ENCODE measurements at places on chromosomes 3 and 15.

DNA sequence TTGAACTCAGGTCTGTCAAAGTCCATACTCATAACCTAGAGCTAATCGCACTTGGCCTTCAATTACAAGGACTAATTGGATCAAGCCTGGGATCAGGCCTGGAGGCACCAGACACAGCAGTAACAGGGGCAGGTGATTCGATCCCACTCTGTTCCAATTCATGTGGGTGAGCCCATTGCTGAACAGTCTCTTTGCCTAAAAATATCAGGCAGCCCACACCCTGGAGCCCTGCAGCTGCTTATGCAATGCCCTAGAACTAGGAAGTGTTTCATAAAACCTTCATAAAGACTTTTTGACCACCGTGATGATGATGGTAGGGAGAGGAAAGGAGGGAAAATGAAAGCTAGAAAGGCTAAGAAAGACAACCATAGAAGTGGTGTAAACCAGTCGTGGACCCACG lies 47.8 kb upstream of the NEO1 start:
- no peak for DNase-seq

DNA sequence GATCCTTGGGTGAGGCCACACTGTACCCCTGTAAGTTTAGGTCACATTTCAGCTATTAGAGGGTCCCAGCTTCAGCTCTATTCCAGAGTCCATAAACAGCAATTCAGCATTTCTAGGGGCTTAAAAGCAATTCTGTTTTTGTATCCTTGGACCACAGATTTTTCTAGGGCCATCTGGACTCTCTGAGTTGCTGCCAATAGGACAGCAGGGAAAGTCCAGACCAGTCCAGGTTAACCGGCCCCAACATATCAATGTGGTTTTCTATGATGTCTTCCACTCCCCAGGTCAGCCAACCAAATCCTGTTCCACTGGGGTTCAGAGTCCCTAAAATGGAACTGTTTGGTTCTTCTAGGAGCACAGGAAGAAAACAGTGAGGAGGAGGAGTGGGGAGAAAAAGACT lies 40.0 kb downstream of the TYRO3 start:
- DNase-seq, result no peak

DNA sequence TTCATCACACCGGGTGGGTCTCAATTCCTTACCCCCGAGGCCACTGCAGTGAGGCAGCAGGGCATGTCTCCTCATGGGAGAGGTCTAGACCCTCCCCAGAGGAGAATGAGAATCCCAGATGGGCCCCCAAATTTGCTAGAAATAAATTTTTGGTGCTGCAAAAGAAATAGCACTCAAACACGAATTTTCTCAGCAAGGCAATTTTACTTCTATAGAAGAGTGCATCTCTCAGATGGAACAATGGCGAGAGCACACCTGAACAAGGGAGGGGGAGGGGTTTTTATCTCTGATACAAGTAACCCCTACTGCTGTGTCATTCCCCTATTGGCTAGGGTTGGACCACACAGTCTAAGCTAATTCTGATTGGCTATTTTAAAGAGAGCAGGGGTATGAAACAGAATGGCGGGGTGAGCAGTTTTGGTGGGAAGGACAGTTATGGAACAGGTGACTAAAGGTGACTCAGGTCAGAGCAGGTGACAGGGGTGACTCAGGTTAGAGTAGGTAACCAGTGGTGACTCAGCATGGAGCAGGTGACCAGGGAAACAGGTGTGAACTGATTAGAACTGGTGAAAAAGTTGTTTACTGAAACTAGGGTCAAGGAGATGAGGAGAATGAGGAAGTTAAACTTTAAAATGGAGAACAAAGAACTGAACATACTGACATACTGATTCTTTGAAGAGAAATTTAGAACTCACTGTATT lies 93.0 kb upstream of the WNT7A start:
- DNase-seq, result no peak

DNA sequence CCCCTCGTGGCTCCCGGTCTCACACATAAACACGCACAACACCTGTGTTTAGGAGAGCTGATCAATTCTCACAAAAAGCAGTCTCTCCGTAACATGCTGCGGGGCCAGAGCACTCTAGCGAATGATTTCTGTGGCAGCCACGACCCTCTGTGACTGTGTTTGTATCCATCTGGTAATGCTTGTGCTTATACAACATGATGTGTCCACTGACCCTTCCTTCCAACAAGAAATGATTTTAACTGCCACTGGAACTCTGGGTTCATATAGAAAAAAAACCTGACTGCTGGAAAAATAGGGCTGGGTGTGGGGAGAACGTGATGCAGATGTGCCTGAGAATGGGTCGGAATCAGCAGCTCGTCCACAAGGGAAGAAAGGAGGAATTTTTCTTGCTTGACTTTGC lies 410.2 kb downstream of the GAP43 start:
- DNase-seq, result no peak

- DNase-seq, result no peak
These were observed 70.2 kb downstream of the TLE3 start for GRCh38 chr15:70027518-70027917.

- no peak for DNase-seq
These were observed 14.6 kb downstream of the SLITRK3 start for GRCh38 chr3:165181556-165181955.

GRCh38 chr15:74174219-74174957 lies 878 bp downstream of the ISLR start:
- no peak for DNase-seq

- no peak for DNase-seq
These were observed 128.6 kb downstream of the GSK3B start for GRCh38 chr3:119965692-119966091.

GRCh38 chr3:166279636-166280035 lies 442.4 kb upstream of the BCHE start:
- DNase-seq, result no peak

DNA sequence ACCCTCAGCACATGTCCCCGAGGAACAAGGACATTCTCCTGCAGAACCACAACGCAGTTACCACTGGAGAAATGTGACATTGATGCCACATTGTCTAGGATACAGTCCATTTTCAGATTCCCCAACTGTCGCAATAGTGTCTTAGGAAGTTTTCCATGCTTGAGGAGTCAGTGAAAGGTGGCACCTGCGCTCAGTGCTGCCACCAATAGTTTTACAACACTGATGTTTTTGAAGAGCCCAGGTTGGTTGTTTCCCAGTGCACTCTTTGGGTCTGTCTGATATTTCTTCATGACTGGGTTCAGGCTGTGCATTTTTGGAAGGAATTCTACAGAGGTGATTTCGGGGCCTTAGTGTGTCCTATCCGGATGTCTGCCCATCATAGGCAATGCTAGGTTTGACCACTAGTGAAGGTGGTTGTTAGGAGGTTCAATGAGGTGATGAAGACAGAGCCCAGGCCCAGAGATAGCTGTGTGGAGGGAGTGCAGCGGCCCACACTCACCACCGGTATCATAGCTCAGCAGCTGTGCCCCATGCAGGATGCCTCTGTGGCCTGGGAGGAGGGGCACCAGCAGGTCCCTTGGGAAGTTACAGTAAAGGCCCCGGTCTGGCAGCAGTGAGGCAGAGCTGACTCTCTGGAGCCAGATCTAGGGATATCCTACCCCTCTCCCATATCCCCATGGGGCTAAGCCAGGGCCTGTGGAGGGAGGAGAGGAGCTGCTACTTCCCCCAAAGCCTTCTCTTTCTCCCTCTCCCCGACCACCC lies 96.6 kb downstream of the DNAJB8 start:
- peak; percentile 23 for DNase-seq

DNA sequence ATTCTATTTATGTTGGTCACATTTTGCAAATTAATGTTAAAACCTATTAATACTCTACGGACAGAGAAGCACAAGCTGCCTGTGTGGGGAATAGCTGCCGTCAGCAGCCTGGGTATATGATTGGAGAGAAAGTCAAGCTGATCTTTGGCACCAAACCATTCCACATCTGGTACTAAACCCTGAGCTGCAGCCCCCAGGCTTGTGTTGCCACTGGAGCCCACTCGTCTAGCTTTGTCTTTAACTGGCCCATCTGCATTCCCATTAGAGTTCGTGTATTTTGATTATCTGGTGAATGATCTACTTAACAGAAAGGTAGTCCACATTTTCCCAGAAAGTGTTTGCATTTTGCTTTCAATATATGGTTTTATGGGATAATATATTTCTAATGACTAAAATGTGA lies 5.4 kb downstream of the NDUFB4 start:
- no peak for DNase-seq

DNA sequence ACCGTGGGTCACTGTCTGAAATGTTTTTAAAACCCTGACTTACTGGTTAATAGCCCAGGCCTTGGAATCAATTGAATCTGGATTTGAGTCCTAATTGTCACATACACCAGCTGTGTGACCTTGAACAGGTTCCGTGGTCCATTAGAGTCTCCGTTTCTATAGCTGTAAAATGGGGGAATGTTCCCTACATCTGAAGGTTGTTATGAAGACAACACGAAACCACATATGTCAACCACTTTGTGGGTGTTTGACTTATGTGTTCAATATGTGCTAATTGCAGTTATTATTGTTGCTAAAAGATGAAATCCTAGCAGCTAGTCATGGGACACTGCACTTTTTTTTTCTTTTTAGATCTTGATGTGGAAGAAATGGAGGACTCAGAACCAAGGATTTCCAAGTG lies 35.3 kb downstream of the ZBTB38 start:
- DNase-seq, result no peak

GRCh38 chr15:77034695-77035489 lies 36.0 kb downstream of the TSPAN3 start:
- DNase-seq, result peak; percentile 48

- no peak for DNase-seq
These were observed 16.5 kb downstream of the TPM1 start for GRCh38 chr15:63059075-63059474.

- DNase-seq, result no peak
These were observed 13.7 kb downstream of the FGF7 start for GRCh38 chr15:49436751-49437150.

DNA sequence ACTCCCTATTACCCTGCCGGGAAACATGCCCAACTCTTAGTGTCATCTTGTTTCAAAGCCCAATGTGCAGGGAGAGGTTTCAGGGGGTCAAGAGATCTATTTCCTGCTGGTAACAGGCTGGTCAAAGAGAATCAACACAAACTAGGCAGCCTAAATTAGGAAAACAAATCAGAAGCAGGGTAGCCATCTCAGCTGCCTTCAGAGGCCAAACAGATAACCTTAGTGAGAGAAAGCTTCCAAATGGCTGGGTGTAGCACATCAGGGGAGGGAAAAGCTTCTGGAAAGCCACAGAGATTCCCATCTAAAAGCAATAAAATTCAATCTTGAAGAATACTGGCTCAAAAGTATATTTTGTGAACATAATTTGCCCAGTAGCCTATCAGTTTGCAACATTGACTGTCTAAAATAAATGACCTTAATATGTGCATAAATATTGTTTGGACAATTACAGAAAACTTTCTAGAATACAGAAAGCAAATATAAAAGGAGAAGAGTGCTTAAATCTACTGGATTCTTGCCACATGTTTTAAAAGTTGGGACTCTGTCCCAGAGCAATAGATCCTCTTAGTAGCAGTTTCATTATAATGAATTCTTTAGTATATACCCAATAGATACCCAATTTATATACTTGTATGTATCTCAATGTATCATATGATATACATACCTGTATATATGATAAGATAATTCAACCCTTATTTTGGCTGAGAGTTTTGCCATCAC lies 371.9 kb upstream of the RARB start:
- no peak for DNase-seq

- DNase-seq, result no peak
These were observed 36.5 kb upstream of the DUSP7 start for GRCh38 chr3:52092891-52093290.

DNA sequence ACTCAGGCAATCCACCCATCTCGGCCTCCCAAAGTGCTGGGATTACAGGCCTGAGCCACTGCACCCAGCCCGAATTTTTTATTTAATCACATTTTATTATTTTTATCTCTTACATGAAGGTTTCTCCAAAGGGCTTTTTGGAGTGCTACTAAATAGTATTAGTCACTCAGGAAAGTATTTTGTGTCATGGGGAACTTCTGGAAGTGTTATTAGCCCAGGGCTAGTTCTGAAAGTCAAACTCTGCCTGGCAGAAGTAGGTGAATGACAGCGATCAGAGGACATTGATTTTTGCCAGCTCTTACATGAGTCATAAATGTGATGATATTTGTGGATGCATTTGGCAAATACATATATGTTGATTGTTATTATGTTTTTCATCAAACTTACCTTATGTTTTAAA lies 48.7 kb downstream of the ZPLD1 start:
- no peak for DNase-seq

- no peak for DNase-seq
These were observed 508.0 kb downstream of the FOXP1 start for GRCh38 chr3:71075494-71075893.

DNA sequence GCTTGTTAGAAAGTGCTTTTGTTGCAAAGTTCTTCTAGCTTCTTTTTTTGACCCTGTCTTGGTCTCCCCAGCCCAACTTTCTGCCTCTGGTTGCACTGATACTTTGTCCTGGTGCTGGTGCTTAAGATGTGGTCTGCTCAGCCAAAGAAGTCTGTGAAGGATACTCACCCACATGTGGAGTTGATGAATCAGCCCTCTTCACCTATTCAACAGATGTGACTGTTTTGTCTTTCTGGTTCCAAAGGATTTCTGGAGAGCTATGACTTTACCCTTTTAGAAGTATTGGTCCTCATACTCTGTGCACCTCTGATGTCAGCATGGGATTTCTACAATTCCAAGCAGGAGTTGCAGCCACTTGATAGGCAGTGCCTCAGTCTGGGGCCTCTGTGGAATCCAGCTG lies 84.1 kb downstream of the PCCB start:
- no peak for DNase-seq

DNA sequence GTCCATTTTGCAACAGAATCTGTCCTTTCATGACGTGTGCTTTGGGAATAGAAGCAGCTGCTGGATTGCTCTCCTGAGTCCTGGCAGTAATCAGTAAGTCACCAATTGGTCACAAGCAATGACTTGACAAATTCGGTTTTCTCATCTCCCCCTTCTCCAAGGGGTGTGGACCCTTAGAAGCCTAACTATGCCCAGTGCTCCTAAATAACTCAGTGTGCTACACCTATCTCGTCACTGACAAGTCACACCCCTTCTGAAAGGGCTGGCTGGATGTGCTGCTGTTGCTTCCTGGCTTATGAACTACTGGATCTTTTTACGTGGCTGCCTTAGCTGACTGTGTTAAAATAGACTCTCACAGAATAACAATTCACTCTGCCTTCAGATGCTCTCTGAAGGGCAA lies 1351.5 kb downstream of the ZPLD1 start:
- no peak for DNase-seq

DNA sequence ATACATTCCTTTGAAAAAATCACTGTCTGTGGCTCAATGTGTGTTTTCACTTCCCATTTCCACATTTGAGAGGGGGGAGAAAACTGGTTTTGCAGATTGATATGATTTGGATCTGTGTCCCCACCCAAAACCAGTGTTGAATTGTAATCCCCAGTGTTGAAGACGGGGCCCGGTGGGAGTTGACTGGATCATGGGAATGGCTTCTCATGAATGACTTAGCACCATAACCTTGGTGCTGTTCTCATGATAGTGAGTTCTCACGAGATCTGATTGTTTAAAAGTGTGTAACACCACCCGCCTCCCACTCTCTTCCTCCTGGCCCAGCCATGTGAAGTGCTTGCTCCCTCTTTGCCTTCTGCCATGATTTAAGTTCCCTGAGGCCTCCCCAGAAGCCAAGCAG lies 16.1 kb downstream of the TMEM207 start:
- DNase-seq, result no peak
